ENCODE measurements at places on chromosomes 12 and 14. TPM values are rescaled to one million over a fixed set of nuclear protein-coding genes. Genes with fewer than 3 reads are reported as not detected.

GRCh38 chr12:63845726-63846125, 1.2 kb downstream of the SRGAP1 start:
- no peak overlapping the region for H3K27ac ChIP-seq
- H3K4me3 ChIP-seq = no peak overlapping the region
- peaks cover 16% of the 10 kb centered on the region for H3K27me3 ChIP-seq
- H3K4me1 ChIP-seq = peaks cover 8% of the 10 kb centered on the region
- no peaks in the 10 kb centered on the region for H3K36me3 ChIP-seq

- peak overlapping the region; percentile 99 for H3K27ac ChIP-seq
- peaks cover 45% of the 10 kb centered on the region for H3K4me1 ChIP-seq
- H3K36me3 ChIP-seq = peaks cover 7% of the 10 kb centered on the region
- H3K4me3 ChIP-seq = peak overlapping the region; percentile 96
Observed at GRCh38 chr12:103966736-103967135, 1.1 kb downstream of the TDG start.

- H3K27ac ChIP-seq = no peak overlapping the region
- DNase-seq = no peak
- H3K4me3 ChIP-seq = no peak overlapping the region
- H3K27me3 ChIP-seq = no peaks in the 10 kb centered on the region
- no peaks in the 10 kb centered on the region for H3K36me3 ChIP-seq
- H3K4me1 ChIP-seq = no peaks in the 10 kb centered on the region
Observed at GRCh38 chr14:85040046-85040685, 489.8 kb upstream of the FLRT2 start.

HSPB8 gene
- total RNA-seq = not detected

- no peak for DNase-seq
- H3K27ac ChIP-seq = no peak overlapping the region
- no peak overlapping the region for H3K4me3 ChIP-seq
- peaks cover 10% of the 10 kb centered on the region for H3K36me3 ChIP-seq
- H3K4me1 ChIP-seq = peaks cover 9% of the 10 kb centered on the region
Observed at GRCh38 chr12:57793920-57794319, 11.3 kb downstream of the TSFM start.

DNA sequence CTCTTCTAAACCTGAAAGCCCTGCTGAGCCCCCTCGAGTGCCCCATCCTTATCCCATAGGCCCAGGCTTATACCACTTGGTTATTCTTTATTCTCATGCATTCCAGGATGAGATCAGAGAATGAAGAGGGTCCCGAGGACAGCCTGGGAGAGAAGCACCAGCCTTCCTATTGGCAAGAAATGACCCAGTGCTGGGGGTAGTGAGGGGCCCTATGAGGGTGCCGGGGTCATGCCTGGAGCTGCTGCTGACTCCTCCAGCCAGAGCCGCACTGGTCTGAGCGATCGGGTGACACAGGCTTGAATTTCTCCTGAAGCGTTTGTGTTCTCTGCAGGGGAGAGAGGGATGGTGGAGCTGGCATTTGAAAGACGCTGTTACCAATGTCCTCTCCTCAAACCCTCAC, 18.1 kb downstream of the MORN3 start:
- peaks cover 3% of the 10 kb centered on the region for H3K36me3 ChIP-seq
- no peak for DNase-seq
- peaks cover 27% of the 10 kb centered on the region for H3K4me1 ChIP-seq
- no peak overlapping the region for H3K4me3 ChIP-seq
- no peak overlapping the region for H3K27ac ChIP-seq
- no peaks in the 10 kb centered on the region for H3K27me3 ChIP-seq

DNA sequence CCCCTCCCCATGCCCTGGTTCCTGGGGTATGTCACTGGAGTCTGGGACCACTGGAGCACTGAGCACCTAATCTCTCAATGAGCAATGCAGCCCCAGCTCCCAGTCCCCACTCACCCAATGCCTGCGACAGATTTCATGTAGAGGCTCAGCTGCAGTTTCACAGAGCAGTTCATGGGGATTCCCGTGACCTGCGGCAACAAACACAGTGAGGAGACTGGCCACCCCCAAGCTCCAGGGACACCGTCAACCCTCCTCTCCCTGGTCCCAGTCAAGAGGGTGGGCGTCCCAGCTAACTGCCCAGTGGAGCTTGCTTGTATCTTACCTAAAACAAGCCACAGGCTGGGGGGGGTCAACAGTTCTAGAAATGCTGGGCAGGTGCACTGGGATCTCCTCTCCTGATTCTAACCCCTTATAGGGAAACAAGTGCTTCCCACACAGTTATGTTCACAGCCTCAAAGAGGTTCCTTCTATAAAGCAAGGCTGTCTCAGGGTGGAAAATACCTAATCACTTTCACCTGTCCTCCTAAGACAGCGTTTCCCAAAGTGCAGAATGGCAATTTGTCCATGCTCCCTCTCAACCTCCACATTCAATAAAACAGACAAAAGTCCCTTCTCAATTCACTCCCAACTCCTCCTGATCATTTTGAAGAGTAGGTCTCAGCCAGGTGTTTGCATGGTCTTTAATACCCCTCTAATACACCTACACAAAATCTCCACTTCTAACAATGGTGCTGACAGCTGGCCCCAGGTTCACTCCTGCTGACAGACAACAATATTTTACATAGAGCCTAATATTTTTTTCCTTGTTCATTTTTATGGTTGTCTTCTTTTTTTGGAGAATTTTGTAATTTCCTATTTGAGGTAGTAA, 68.3 kb downstream of the SCARB1 start:
- peaks cover 18% of the 10 kb centered on the region for H3K4me1 ChIP-seq
- peak overlapping the region; percentile 91 for H3K27ac ChIP-seq
- H3K4me3 ChIP-seq = peak overlapping the region; percentile 55
- no peaks in the 10 kb centered on the region for H3K27me3 ChIP-seq
- DNase-seq = no peak

C12orf60 gene
- total RNA-seq = not detected

ZFHX2 gene
- 0.27 TPM for total RNA-seq

DNA sequence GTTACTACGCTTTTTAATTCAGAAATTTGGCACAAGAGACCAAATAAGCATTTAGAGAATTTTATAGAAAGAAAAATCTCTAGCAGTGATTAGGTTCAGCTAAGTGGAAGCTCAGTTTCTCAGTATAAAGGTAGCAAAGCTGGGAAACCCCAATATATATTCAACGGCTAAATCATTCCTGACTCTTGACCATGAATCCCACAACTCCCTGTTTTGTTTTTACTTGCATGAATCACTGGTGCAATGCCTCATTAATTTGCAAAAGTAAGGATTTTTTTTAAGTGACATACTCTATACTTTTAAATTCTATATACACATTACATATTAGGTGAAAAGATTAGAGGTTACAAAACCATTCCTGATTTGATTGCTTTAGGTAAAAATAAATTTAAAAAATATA, 74.3 kb upstream of the PLEKHG7 start:
- H3K4me1 ChIP-seq = no peaks in the 10 kb centered on the region
- H3K36me3 ChIP-seq = no peaks in the 10 kb centered on the region
- H3K27me3 ChIP-seq = no peaks in the 10 kb centered on the region

ANKRD33 gene
- not detected for total RNA-seq

KCNH3 gene
- 2.7 TPM for total RNA-seq

DNA sequence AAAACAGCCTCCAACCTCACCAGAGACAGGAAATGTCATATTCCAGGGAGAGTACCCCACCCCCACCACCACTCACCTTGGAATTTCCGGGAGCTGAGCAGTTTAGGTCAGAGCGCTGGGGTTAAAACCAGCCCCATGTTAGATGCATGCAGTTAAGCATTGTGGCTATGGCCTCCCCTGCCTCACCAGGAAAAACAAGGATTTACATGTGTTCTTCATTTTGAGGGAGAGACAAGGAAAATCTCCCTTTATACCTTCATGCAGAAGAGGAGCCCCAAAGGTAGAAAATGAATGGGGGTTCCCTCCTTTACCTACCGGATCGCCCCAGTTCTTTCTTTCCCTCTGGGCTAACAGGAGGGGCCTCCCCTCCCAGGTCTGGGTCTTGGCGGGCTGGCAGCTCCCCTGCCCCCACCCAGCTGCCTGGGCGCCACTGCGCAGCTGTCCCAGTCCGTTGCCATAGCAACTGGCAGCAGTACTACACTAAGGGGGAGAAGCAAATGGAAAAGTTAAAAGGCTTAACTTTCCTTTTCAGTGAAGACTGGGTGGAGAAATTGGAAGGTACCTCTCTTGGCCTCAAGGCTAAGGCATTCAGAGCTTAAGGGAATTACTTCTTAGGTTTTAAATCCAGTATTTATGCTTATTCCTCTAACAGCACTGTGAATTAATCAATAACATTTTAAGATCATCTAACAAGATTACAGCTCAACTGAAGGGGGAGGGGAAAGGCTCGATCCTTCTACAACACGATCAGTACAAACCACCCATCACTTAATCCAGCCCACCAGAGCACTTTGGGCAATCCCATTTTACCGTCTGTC, 20.5 kb downstream of the CBX5 start:
- H3K4me3 ChIP-seq = peak overlapping the region; percentile 12
- H3K4me1 ChIP-seq = peaks cover 8% of the 10 kb centered on the region
- peak overlapping the region; percentile 41 for H3K27ac ChIP-seq
- no peaks in the 10 kb centered on the region for H3K36me3 ChIP-seq
- H3K27me3 ChIP-seq = no peaks in the 10 kb centered on the region

NKX2-1 gene
- total RNA-seq = not detected

DNA sequence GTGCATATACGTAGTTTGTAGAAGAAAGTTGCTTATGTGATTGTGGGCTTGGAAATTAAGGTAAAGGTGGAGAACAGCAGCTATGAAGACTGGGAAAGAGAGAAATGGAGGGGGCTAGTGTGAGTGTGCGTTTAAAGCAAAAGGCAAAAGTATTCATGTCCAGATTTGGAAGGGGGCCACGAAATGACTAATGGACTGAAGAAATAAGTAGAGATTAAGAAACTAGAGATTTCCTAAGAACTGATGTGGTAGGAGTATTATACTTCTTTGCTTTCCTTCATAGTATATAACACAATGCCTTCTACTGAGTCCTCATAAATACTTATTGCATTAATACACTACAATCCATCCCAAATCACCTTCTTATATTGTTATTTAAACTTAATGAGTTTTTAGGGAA, 298.6 kb upstream of the NOVA1 start:
- H3K4me1 ChIP-seq = no peaks in the 10 kb centered on the region
- no peaks in the 10 kb centered on the region for H3K36me3 ChIP-seq
- H3K27ac ChIP-seq = no peak overlapping the region
- no peak overlapping the region for H3K4me3 ChIP-seq

DNA sequence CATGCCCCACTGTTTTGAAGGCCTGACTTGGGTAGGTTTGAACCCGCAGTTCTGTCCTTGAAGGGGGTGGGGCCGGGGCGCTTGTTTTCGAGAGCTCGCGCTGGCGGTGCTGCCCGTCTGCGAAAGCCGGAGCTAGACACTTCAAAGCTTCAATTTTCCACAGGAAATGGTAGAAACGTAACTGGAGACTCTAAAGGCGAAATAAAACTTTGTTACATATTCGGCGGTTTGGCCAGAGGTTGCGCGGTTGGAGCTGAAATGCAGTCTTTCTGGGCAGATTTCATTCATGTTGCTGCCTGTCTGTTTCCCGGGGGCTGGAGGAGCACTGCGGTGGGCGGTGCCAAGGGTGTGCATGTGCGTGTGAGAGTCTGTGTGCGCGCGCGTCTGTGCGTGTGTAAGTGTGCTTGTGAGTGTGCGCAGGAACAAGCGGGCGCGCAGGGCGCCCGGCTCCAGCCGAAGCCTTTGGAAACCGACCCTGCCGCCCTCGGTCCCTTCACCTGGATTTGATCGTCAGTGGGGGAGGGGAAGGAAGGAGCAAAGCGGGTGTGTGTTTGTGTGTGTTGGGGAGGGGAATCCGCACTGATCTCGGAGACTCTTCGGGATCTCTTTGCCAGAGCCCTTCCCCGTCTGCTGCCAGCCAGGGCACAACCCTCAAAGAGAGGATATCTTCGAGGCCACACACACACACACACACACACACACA, 227.7 kb upstream of the CRY1 start:
- no peaks in the 10 kb centered on the region for H3K36me3 ChIP-seq
- H3K4me3 ChIP-seq = peak overlapping the region; percentile 97
- peak; percentile 54 for DNase-seq
- peaks cover 43% of the 10 kb centered on the region for H3K4me1 ChIP-seq
- H3K27ac ChIP-seq = peak overlapping the region; percentile 97
- no peaks in the 10 kb centered on the region for H3K27me3 ChIP-seq

- H3K36me3 ChIP-seq = peaks cover 3% of the 10 kb centered on the region
- H3K27ac ChIP-seq = no peak overlapping the region
Observed at GRCh38 chr12:54232790-54233189, 44.0 kb upstream of the SMUG1 start.

- no peaks in the 10 kb centered on the region for H3K36me3 ChIP-seq
- DNase-seq = no peak
- H3K4me1 ChIP-seq = peaks cover 20% of the 10 kb centered on the region
Observed at GRCh38 chr12:122028165-122028904, 6.7 kb downstream of the BCL7A start.

GRCh38 chr12:75699728-75700496, 188.5 kb upstream of the KRR1 start:
- peaks cover 1% of the 10 kb centered on the region for H3K27me3 ChIP-seq
- no peak overlapping the region for H3K27ac ChIP-seq
- no peak overlapping the region for H3K4me3 ChIP-seq
- no peak for DNase-seq

GRCh38 chr14:50666772-50667683, 1.1 kb downstream of the SAV1 start:
- H3K4me1 ChIP-seq = peaks cover 13% of the 10 kb centered on the region
- peak overlapping the region; percentile 85 for H3K27ac ChIP-seq
- H3K36me3 ChIP-seq = peaks cover 8% of the 10 kb centered on the region
- no peak for DNase-seq
- no peaks in the 10 kb centered on the region for H3K27me3 ChIP-seq
- H3K4me3 ChIP-seq = no peak overlapping the region

GRCh38 chr12:72261885-72262284, 10.3 kb upstream of the TRHDE start:
- no peaks in the 10 kb centered on the region for H3K36me3 ChIP-seq
- H3K27me3 ChIP-seq = peaks cover 7% of the 10 kb centered on the region
- H3K4me3 ChIP-seq = no peak overlapping the region
- H3K27ac ChIP-seq = no peak overlapping the region
- no peak for DNase-seq

IGF1 gene
- total RNA-seq = not detected

MBIP gene
- total RNA-seq = 44.3 TPM

DNA sequence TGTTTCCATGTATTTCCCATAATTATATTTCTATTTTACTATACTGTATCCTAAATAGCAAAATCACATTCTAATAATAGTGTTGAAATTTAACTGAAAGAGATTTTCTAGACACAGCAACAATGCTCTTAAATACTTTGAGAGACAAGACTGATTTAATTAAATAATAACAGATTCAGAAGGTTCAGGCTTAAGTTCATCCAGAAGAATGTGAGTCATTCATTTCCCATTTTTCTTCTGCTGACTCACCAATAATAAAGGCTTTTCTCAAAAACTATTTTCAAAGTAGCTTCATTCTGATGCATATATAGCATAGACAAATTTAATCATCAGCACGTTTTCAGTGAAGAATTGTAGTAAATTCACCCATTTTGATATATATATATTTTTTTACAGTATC, 481.4 kb downstream of the MDGA2 start:
- H3K4me3 ChIP-seq = no peak overlapping the region
- no peak overlapping the region for H3K27ac ChIP-seq
- H3K27me3 ChIP-seq = no peaks in the 10 kb centered on the region
- H3K4me1 ChIP-seq = no peaks in the 10 kb centered on the region
- no peaks in the 10 kb centered on the region for H3K36me3 ChIP-seq

GRCh38 chr14:38866461-38866860, 236.6 kb downstream of the SEC23A start:
- H3K27me3 ChIP-seq = peaks cover 10% of the 10 kb centered on the region
- H3K36me3 ChIP-seq = peaks cover 2% of the 10 kb centered on the region
- no peak overlapping the region for H3K4me3 ChIP-seq
